Adrenal gland (tissue), 19 donors: ENCODE measurements at places on chromosomes 5 and 9. TPM values are rescaled to one million over a fixed set of nuclear protein-coding genes. Genes with fewer than 3 reads are reported as not detected.

Gene C9
- 0.54 TPM for total RNA-seq

GRCh38 chr9:9523476-9524139 is 1089.2 kb downstream of the PTPRD start:
- DNase-seq = no peak

- no peak for DNase-seq
These were observed 19.5 kb downstream of the RAPGEF1 start for GRCh38 chr9:131720330-131720729.

DNA sequence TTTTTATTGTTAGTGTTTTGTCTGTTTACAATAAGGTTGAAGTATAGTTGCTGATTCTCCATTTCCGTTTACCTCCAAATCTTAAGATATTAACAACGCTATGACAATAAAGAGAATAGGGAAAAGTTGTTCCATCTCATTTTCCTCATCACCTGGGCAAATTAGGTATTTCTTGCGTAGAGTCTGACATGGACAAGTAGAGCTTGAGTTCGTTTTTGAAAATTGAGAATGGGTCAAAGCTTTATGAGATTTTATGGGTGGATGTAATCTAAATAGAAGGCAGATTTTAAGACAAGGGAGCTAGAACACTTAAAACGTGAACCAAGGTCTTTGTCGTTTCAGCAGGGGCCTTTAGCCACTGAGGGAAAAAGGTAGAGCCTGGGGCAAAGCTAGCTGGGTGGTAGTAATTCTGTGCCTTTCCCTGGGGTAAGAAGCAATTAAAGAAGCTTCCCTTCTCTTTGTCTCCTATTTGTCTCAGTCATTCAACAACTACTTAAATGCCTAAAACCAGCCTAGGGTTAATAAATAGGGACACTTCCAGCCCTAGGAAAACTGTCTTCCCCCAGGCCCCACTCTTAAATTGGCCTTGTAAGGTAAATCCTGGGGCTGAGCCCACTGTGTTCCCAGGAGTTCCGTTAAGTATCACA is 551 bp upstream of the CAAP1 start:
- DNase-seq = no peak
